ENCODE measurements at places on chromosomes 2 and 18. TPM values are rescaled to one million over a fixed set of nuclear protein-coding genes. Genes with fewer than 3 reads are reported as not detected.
A peak's percentile ranks its signal among the peaks of the same experiment; 100 is the strongest.

The NCL gene
- 408 TPM for total RNA-seq

The SLC16A14 gene
- 6.0 TPM for total RNA-seq

The BCL11A gene
- 0.97 TPM for total RNA-seq

The MYO7B gene
- 2.0 TPM for total RNA-seq

The SDC1 gene
- total RNA-seq, result 1.4 TPM

DNA sequence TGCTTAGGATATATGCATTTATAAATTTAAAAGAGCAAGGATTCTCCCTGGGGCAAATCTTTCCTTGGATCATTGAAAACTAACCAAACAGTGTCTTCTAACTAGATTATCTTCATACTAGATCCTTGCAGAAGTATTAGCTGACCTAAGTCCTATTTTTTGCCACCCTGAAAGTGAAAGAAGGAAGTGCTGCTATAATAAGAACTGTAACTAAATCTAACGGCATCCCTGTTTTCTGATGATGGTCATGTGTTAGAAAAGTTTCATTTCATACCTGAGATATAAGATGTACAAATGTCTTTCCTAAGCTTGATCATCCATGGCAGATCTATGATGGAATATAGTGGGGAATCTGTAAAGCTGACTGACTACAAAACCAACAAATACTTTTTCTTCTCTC is 102.7 kb downstream of the MAP2 start:
- no peak for DNase-seq

DNA sequence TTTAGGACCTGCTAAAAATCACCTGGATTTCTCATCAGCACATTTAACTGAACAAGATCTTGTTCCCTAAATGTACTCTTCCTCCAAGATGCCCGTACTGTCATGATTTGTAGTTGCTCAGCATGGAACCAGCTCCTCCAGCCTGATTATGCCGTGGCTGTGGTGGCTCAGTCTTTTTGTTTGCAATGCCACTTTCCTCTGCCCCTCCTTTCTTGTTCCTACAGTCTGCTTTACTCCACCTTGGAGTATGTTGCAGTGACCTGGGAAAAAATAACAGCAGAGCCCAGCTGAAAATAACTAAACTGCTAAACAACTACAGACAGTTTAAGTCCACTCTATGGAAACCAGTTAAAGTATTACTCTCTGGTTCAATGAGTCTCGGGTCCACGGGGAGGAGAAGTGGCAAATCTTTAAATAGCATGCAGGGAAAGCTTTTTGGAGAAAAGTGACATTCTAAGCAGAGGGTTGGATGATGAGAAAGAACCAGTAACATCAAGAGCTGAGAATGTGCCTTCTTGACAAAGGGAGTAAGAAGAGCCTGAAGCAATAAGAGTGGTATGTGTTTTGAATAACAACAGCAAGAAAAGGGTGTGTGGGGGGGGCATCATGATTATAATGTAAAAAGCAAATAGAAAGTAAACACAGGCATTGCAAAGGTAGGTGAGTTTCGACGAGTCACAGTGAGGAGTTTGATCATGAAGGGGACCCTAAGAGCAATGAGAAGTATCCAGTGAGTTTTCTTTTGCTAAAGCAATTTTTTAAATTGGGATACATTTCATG is 225.7 kb downstream of the TMX3 start:
- no peak for DNase-seq

DNA sequence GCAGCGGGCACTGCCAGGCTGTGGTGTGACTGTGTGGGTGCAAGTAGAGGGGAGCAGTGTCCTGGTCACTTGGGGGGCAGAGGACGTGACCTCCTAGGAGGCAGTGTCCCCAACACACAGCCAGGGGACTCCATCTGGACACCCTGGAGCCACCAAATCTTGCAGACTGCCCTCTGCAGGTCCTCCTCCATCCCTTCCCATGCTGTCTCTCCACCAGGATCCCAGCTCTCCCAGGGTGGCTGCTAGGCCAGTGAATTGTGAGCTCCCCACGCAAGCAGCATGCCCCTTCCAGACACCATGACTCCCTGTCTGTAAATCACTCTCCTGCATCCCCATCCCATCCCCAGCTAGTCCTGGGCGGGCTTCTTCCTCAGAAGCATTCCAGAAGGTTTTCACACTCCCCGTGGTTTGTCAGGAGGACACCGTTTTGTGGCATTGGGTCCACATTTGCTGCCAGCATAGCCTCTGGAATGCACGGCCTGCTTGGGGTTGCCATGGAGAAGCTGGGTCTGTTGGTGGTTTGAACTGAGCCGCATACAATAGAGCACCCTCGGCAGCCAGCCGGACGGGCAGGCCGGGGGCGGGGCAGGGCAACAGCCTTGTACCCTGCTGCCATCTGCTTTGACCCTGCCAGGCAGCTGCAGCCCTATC is 210.7 kb downstream of the KLHL29 start:
- DNase-seq, result peak; percentile 70

GRCh38 chr2:224971214-224971613 is 71.1 kb downstream of the DOCK10 start:
- no peak for DNase-seq

DNA sequence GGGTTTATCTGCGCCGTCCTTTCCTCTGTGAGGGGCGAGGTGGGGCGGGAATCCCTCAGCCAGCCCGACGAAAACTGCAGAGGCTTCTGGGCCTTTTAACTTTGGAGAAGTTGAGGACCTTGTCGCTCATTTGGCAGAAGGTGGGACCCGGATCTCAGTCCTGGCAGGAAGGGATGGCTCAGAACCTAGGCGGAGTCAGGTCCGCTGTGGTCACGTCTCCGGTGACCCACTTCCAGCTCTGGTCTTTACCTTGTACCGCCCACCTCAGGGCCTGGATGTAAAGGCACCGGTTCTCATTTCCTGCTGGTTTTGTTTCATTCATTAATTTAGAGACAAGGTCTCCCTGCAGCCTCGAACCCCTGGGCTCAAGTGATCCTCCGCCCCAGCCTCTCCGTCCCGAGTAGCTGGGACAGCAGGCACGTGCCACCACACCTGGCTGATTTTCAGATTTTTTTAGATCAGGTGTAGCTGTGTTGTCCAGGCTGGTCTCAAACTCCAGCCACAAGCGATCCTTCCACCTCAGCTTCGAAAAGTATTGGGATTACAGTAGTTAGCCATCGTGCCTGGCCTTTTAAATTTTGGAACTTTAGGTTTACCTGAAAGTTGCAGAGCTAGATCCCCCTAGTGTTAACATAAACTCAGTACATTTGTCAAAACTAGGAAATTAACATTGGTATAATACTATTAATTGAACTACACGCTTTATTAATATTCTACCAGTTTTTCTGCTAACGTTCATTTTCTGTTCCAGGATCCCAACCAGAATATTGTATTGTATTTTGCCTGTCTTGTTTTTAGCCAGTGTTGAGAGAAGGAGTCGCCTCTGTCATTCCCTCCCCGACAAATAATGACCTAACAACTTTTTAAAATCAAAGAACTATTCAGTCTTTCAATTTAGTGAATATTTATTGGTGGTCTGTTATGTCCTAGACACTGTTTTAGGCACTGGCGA is 852 bp downstream of the POLI start:
- no peak for DNase-seq

DNA sequence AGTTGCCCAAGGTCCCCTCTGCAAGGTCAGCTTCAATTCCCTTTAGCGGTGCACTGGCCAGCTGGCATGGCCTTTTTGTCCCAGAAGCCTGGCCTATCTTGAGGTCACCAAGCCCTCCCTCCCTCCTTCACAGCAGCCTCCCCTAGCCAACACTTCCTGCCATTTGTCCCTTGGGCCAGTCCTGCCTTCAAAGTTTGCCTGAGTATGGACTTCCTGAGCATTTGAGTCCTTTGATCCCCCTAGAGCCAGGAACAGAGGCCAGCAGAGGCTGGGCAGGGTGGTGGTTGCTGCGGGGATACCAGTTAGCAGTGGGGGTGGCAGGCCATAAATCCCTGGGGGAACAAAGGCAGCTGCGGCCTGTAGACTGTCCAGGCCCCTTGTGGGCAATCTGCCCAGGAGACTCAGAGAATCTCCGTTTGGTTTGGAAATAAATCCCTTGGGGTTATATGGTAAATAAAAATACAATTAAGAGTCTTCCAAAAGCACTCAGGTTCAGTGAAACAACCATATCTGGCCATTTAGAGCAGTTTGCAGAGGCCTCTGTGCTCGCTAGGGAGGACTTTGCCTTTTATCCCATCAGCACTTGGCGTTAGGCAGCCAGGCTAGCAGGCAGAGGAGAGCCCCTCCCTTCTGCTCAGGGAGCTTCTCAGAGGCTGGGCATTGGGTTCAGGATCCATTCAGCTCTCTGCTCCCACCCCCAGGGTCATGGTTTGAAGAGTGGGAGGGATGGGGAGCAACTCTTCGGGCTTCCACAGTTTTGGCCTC is 3.1 kb upstream of the HES6 start:
- DNase-seq, result no peak
